Stimulated activated CD8-positive, alpha-beta memory T cell treated with anti-CD3 and anti-CD28 coated beads, Interleukin-2, amount 100 ng/mL, for 48 hours (primary cell): ENCODE measurements at places on chromosomes 12 and 14.

GRCh38 chr14:90091393-90091792 lies 29.6 kb downstream of the KCNK13 start:
- no peak for DNase-seq

DNA sequence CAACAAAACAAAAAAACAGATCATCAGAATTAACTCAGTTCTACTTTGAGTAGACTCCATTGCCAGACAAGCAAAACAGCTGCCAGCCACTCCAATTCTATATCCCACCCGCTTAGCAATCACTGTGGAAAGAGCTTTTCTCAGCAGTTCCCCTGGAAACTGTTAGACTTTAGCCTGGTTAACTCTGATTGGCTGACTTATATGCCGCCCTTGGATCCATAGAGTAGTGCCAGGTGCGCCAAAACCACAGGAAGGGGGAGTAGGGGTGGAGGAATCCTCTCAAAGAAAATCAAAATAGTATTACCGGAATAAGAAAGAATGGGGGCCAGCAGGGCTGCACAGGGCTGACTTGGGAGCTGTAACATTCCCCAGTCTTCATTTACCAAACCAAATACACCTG lies 5.4 kb upstream of the EML5 start:
- no peak for DNase-seq

- no peak for DNase-seq
Observed at GRCh38 chr14:100015251-100015655, 50.0 kb upstream of the EVL start.

DNA sequence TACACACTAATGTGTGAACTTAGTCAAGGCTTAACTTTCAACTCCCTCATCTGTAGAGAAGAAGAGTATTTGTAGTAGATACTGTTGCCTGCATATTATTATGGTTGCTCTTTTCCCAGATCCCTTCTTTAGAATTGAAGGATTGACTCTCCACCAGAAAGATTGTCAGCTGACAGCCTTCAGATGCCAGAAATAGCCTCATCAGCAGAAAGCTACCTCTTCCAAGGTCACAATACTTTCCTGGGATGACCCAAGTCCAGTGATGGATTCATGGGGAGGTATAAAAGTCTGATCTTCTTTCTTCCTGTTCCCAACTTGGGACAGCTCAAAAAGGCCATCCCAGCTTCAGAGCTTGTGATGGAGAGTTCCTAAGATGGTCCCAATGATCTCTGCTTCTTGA lies 78.2 kb downstream of the TBX5 start:
- DNase-seq, result no peak

DNA sequence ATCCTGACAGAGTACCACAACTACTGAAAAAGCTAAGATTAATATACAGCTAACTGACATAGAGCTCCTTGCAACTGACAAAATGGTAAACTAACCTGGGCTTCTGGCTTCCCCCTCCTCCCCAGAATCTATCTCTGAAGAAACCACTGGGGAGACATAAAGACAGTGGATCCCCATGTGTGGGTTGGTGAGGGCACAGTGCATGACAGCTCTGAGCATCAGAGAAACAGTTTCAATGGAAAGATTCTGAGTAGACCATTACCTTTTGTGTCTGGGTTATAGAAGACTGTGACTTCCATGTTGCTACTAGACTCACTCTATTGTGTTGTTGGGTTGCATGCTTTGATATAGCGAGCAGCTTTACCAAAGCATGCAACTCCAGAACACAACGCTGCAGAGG lies 247.4 kb downstream of the EFCAB11 start:
- no peak for DNase-seq

DNA sequence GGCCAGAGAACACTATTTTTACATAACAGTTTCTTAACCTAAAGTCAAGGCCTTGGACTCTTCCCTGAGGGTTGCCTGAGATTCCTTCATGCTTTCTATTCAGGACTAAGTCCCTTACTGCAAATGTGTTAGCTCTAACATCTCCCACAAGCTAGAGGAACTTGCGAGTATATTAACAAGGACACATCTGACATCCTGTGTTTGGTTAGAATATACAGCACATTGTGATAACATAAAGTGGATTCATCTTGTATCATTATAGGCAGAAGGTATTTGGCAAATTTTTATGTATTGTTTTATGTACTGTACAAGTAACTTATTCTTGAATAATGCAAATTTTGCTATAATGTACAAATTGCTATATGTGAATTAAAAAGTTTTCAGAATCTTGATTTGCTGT lies 45.5 kb downstream of the SH2B3 start:
- no peak for DNase-seq

GRCh38 chr12:83147341-83147740 lies 460.6 kb downstream of the TMTC2 start:
- no peak for DNase-seq

DNA sequence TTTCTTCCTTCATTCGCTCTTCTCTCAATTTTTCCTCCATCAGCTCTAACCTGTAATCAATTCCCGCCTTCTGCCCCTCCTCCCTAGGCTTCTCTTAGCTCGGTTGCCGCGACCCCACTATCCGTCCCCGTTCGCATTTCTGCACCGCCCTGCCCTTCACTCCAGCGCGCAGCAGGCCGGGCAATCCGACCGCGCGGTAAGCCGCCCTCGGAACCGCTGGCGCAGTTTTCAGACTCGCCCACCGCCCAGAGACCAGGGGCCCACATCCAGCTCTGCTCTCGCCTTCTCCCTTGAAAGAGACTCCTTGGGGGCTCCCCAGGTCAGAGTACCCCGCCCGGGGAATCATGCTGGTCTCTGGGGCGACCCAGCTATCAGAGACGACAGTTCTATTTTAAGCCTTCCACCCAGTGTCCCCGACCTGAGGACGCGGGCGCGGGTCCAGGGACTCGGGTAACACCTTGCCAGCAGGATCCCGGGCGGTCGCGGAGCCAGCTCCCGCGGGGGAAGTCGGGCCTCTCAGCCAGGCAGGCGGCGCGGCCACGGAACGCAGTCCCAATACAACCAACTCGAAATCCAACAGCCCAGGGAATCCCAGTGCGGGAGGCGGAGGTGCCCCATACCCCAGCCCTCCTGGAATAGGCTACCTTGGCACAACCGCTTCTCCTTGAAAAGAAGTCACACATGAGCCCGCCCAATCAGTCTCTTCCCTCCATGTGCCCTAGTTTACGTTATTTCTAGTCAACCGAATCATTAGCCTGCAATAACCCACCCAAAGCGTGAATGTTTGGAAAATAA lies 5.7 kb upstream of the SLC38A4 start:
- DNase-seq, result no peak
